Activated T-cell treated with anti-CD3 and anti-CD28 coated beads for 48 hours (primary cell): ENCODE measurements at places on chromosomes 6 and 20.

- no peak for DNase-seq
These were observed 280.8 kb downstream of the SOX4 start for GRCh38 chr6:21874372-21874771.

- no peak for DNase-seq
These were observed 441.3 kb downstream of the TFAP2B start for GRCh38 chr6:51260003-51260402.

DNA sequence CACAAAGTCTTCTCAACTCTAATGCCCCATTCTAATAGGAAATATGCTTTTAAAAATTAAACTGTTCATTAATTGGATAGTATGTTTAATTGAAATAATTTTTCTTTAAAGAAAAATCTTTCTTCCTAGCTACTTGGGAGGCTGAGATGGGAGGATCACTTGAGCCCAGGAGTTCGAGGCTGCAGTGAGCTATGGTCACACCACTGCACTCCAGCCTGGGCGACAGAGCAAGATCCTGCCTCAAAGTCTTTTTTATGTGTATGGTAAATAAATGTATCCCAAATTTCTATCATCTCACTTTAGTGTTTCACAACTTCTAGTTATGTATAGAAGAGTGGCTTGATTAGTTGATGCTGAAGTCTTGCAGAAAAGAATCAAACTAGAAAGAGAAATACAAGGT lies 4.5 kb downstream of the DSE start:
- DNase-seq: no peak

DNA sequence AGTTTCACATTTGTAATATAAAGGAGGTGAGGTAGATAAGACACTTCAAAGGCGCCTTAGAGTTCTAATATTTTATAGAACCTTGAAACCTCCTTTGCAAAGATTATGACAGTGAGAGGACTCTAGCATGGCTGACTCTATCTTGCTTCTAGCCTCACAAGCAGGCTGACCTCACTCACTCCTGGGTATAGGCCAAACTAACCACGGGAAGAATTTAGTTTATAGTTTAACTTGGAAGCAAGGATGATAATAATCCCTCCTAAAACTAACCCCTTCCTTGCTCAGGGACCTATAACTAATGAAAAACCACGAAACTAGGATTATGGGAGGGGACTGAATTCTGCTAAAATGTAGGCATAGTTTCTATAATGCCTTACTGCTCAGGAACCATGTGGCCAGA lies 84.3 kb downstream of the FILIP1 start:
- no peak for DNase-seq

DNA sequence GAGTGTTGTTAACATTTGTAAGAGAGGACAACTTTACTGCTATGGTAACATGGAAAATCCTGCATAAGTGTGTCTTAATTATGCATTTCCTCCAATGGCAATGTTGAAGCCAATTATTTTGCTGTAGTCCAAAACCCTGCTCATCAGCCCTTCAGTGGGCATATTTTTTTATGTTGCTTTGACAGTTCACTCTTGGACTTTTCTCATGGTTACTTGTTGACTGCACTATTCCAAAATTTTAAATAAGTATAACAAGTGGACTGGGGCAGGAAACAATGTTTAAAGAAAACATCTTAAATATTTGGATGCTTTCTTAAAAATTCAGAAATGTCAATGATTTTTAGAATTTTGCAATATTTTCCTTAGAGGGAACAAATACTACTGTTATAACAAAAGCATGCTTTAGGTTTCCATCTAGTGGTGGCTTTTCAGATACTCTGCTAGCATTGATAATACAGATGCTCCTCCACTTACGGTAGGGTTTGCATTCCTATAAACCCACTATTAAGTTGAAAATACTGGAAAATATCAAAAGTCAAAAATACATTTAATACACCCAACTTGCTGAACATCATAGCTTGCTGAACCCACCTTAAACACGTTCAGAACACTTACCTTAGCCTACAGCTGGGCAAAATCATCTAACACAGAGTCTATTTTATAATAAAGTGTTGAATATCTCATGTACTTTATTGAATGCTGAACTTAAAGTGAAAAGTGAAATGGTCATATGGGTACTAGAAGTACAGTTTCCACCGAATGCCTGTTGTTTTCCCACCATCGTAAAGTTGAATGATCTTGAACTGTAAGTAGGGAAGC lies 86.4 kb downstream of the ADGRG6 start:
- no peak for DNase-seq

- peak; percentile 34 for DNase-seq
These were observed 115.6 kb downstream of the TMEM170B start for GRCh38 chr6:11653028-11653583.

GRCh38 chr20:53579266-53579580 lies 14.4 kb downstream of the ZNF217 start:
- no peak for DNase-seq

DNA sequence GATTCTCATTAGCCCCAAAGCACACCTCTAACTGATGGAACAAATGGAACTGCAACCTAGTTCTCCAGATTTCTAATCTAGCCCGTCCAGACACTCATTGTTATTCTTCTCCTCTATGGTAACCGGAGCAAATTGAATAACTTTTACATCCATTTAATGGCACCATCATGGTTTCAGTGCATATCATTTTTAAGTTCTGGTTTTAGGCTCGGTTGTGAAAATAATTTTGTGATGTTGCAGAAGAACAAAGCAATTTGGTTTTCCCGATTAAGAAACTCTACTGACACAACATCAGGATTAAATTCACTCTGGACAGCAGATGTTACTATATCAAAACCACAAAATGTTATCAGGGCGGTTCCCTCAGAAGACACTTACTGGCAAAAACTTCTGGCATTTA lies 42.5 kb upstream of the HBS1L start:
- DNase-seq: no peak

DNA sequence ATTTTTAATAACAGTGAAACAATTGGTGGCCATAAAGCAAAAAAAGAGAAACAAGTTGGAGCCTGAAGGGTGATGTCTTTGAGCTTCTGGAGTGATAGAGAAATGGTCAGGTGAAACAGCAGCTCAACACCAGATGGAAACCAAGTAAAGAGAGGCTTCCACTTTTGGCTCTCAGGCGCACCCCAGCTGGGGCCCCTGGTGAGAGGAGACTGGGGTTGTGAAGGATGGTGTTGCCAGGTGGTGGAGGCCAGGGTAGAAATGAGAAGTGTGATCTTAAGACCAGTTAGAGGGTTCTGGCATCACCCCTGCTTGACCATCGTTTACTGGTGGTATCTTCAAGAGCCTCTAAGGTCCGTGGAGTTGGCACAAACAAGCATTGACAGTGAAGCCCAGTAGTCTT lies 126.0 kb upstream of the AKIRIN2 start:
- no peak for DNase-seq

DNA sequence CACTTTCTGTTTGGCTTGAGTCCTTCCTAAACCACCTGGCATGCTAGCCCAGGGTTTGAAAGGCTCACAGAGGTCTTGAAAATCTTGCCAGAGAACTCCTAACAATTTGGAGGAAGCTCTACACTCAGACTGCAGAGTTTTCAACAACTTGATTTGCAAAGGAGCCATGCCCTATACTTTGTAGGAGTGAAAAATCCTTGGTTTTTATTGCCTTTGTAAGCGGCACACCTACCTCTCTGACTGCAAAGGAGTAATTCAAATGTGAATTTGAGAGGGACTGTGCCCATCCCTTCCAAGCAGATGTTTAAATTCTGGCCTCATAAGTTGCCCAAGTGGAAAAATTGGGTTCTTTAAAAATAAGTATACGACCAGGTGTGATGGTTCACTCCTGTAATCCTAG lies 41.5 kb downstream of the SLC2A12 start:
- DNase-seq: no peak

- no peak for DNase-seq
These were observed 34.6 kb upstream of the PNPLA1 start for GRCh38 chr6:36235309-36235708.

DNA sequence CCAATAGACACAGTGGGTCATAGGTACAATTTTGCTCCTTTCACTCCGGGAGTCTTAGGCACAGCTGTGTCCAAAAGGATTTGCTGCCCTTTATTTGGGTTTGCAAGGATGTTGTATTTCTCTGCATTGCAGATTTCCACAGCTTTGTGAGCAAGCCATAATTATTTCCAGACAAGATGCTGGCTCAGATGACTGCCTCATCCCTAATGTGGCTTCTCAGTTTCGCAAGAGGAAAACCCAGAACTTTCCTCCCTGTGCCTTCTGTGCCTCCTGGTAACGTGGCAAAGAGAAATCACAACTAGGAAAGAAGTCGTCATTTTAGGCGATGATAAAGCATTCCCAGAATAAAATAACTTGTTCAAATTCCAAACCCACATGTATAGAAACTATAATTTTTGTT lies 33.7 kb downstream of the FAM50B start:
- no peak for DNase-seq

DNA sequence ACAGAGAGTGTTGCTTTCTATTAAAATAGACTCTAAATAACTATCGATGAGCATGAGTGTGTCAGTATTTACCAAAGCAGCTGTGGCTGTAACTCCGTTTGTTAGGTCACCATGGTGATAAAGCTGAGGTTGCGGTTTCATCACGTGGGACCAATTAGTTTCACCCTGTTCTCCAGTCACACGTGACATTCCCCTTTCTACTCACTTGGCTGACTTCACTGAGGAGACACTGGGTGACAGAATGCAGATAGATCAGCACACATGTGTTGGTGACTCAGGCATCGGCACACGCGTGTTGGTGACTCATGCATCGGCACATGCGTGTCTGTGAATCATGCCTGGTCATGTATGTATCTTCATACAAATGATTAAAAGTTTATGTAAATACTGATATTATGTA lies 285.4 kb downstream of the THBS2 start:
- DNase-seq: no peak

DNA sequence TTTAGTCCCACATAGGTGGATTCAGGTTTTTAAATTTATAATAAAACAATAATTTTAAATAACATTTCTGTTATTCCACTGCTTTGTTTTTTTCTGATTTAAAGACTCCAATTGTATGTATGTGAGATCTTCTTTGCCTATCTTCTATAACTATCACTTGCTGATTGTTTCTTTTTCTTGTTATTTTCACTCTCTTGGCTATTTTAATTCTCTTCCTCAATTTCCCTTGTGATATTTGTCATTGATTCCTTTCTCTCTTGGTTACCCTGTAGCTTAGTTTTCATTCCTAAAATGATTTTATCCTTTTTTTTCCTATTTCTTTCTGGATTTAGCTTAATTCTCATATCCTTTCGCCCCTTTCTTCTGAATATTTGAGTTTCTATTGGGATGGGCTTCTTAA lies 227.3 kb upstream of the TENT5A start:
- DNase-seq: no peak

- DNase-seq: no peak
These were observed 33.8 kb downstream of the PHACTR1 start for GRCh38 chr6:12750416-12750815.

GRCh38 chr20:22052025-22052650 lies 346.7 kb downstream of the PAX1 start:
- no peak for DNase-seq

DNA sequence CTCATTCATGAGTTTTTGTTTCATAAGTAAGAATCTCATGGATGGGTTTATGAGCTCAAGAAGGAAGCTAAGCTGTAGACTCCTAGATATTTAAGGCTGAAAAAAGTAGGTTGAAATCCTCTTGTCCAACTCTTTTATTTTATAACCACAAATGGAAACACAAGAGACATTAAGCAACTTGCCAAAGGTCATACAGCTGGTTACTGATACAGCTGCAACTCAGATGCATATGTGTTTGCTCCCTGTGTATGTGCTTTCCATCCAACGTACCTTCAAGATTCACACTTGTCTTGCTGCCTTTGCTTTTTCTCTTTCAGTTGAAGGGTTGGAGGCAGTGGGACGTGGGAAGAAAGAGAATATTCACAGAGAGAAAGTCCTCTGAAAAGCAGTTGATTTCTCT lies 153.5 kb upstream of the STMND1 start:
- DNase-seq: no peak
